ENCODE measurements at places on chromosomes 4 and X. TPM values are rescaled to one million over a fixed set of nuclear protein-coding genes. Genes with fewer than 3 reads are reported as not detected.

The CTAG1B gene
- not detected for polyA plus RNA-seq

The C4orf36 gene
- polyA plus RNA-seq, result not detected

The NSUN7 gene
- not detected for polyA plus RNA-seq

The PLRG1 gene
- polyA plus RNA-seq, result 84.3 TPM

The L1CAM gene
- polyA plus RNA-seq, result 0.57 TPM

The PLAC1 gene
- polyA plus RNA-seq, result not detected

The CT45A1 gene
- polyA plus RNA-seq, result not detected

The ZNF157 gene
- 0.22 TPM for polyA plus RNA-seq

The TKTL1 gene
- 19.3 TPM for polyA plus RNA-seq

The RAB33A gene
- 5.6 TPM for polyA plus RNA-seq

The SATL1 gene
- polyA plus RNA-seq, result not detected

The SLITRK4 gene
- not detected for polyA plus RNA-seq

DNA sequence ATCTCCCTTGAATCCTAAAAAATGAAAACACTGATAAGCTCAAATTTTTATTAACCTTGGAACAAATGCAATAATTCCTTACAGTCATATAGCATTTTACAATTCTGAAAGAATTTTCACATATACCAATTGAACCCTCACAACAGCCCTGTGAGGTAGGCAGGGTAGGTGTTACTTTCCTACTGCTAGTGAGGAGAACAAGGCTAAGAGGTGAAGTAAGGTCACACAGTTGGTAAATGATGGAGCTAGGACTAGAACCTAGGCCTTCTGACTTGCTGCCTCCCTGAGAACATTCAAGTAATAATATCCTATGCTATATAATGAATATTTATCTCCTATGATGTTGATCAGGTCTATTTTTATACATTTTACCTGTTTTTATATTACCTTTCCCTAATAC lies 9.7 kb downstream of the TAF9B start:
- no peak for DNase-seq

GRCh38 chr4:4990857-4991540 lies 28.3 kb downstream of the CYTL1 start:
- no peak for DNase-seq

GRCh38 chr4:95838192-95838591 lies 1.7 kb upstream of the PDHA2 start:
- no peak for DNase-seq

DNA sequence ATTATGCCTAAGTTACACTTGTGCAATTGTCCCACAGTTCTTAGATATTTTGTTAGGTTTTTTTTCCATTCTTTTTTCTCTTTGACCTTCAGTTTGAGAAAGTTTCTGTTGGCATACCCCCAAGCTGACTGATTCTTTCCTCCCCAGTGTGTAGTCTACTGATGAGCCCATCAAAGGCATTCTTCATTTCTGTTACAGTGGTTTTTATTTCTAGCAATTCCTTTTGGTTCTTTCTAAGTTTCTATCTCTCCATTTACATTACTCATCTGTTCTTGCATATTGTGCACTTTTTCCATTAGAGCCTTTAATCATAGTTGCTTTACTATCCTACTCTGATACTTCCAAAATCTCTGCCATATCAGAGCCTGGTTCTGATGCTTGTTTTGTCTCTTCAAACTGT lies 31.9 kb downstream of the CASP6 start:
- DNase-seq, result no peak

DNA sequence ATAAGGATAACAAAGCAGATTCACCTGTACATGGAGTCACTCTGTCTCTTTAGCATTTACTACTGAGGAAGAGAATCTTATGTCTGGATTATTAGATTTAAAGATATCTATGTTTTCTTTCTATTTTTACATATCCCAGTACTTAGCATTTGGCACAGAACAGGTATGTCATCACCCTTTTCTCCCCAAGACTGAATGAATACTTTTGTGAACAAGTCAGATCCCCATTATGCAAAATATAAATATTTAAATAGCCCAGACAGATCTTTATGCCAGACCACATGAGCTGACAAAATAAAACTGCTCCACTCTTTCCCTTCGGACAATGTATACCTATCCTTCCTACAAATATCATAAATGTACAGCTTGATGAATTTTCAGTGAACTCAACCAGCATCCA lies 94.5 kb downstream of the CASK start:
- DNase-seq, result no peak

- no peak for DNase-seq
These were observed 17.5 kb downstream of the ARSJ start for GRCh38 chr4:113962016-113962347.

GRCh38 chrX:2664502-2664901 lies 26.6 kb upstream of the CD99 start:
- no peak for DNase-seq

- DNase-seq, result no peak
These were observed 45.5 kb upstream of the RBM47 start for GRCh38 chr4:40675166-40675565.

GRCh38 chr4:13615161-13615560 lies 12.4 kb downstream of the BOD1L1 start:
- no peak for DNase-seq

DNA sequence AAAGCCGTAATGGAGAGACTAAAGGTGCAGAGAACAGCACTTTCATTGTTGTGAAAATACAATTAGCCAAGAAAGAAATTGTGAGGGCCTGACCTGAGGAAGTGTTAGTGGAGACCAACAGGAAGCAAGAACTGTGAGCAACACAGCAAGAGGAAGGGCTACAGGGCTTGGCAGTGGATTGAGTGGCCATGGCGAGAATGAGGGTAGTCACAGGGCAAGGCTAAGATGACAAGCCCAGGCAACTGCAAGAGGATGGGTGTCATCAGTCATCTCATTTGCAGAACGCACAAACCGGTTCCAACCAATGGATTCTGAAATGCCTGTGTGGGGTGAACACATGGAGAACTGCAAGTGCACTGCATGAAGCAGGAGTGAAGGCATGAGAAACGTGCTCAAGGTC lies 3.6 kb downstream of the SLC10A6 start:
- no peak for DNase-seq

- no peak for DNase-seq
These were observed 345.7 kb upstream of the NR3C2 start for GRCh38 chr4:148787831-148788477.

DNA sequence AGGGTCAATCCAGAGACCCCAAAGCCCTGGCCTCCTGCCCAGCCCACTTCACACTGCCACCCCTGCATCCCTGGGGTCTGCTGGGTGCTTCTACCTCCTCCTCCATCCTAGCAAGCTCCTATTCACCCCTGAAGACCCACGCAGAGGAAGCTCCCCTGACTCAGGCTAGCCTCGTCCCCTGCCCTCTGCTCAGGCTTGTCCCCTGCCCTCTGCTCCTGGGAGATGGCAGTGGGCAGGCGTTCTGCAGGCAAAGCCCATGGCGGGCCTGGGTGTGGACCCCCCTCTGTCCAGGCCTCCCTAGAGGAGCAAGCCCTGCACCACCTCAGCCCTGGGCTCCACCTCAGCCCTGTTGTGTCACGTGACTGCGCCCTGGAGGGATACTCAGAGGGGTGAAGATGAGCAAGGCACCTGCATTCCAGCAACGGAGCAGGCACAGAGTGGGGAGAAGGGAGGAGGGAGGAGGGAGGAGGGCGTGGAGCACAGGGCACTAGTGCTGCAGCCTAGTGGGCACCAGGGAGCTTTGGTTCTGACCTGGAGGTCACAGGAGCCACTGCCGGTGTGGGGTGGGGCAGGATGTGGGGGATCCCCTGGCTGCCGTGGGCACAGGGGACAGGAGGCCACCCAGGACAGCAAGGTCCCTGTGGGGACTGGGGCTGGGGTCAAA lies 27.6 kb upstream of the FGFR3 start:
- DNase-seq, result no peak

- DNase-seq, result no peak
These were observed 37.3 kb upstream of the GUCY1A1 start for GRCh38 chr4:155629183-155629825.

- no peak for DNase-seq
These were observed 40.5 kb downstream of the HAND2 start for GRCh38 chr4:173489514-173489913.

- no peak for DNase-seq
These were observed 23.4 kb upstream of the G3BP2 start for GRCh38 chr4:75696581-75696980.

- no peak for DNase-seq
These were observed 14.6 kb upstream of the FMR1 start for GRCh38 chrX:147897117-147897516.

DNA sequence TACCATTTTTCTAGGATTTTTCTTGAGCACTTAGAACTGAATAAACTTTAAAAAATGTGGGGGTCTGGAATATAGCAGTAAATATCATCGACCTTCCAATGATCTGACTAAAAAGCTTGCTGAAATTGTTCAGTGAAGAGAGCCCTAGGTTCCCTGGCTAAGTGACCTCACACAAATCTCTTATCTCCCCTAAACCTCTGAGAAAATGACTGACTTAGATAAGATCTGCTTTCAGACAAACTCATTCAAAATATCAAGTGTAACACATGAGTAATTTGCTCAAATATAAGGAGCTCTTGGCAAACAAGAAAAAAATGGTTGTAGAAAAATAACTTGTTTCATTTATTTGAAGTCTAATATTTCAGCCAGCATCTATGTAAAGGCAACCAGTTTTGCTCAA lies 441.7 kb upstream of the SLIT2 start:
- no peak for DNase-seq

Measured in CD4-positive, alpha-beta memory T cell (primary cell).